ENCODE measurements at places on chromosomes 4 and X.

DNA sequence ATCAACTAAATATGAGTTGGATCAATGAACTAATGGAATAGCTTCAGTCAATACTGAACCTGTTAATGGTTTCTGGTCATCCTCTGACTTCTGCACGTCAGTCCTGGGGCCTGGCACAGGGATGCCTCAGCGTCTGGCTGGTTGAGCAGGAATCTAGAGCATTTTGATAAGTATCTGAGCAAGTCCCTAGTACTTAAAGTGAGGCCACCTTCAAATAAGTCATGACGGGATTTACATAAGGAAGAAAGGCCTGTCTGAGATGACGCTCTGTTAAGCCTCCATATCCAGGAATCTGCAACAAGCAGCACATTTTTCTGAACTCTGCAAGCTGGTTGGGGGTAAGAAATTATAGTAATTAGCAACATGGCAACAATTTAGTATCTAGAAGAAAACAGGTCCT is 83.2 kb upstream of the TBC1D9 start:
- DNase-seq = no peak

DNA sequence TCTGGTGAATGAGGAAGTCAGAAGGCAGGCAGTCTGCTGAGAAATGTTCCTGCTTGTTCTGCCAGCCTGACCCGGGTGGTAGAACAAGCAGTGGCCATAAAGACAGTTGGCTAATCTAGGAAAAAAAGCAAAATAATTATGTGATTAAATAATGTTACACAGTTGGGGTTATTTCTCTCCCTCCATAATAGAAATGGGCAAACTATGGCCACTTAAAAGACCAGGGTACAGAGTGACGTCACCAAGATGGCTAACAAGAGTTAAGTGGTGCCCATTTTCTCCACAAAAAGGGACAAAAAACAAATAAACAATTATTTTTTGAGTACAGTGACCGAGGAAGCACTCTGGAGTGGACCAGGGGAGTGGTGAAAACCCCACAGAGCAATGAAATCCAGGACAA is 16.1 kb upstream of the SPANXD start:
- DNase-seq = no peak

DNA sequence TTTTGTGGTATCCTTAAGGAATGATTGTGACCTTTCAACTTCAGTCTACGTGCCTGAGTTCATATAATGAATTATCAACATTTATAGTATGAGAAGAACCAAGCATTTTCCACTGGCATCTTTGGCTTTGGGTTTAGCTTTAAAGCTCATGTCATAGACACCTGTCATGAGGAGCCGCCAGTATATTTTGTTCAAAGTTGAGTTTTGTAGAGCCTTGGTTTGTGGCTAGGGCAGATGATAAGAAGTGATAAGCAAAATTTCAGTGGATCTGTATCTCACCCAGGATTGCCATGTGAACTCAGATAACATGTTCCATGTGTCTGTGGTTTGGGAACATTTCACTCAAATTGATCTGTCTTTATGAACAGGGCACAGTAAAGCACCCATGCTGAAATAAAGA is 873.2 kb downstream of the STPG2 start:
- DNase-seq = no peak

DNA sequence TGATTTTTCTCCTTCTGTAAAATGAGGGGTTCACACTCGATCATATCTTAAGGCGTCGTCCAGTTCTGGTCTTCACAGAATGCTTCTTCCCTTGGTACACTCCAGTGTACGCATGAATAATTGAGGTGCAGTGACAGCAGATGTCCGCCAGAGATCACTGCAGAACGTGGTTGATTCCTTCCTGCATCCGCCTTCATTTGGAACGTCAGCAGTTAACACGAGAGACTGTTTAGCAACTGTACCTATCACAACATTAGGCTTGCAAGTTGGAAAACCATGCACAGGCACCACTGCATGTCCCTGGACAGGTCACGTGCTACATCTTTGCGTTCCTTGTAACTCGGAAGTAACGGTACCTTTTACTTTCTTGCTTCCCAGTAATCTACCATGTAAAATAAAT is 66.0 kb upstream of the GEMIN8 start:
- DNase-seq = no peak

GRCh38 chr4:88963817-88964216 is 93.2 kb downstream of the FAM13A start:
- DNase-seq = no peak

GRCh38 chrX:107684956-107685385 is 56.7 kb downstream of the PRPS1 start:
- DNase-seq = no peak

GRCh38 chr4:98630737-98631454 is 27.5 kb downstream of the TSPAN5 start:
- no peak for DNase-seq

- no peak for DNase-seq
These were observed 119.9 kb downstream of the ANK2 start for GRCh38 chr4:113169368-113169767.

DNA sequence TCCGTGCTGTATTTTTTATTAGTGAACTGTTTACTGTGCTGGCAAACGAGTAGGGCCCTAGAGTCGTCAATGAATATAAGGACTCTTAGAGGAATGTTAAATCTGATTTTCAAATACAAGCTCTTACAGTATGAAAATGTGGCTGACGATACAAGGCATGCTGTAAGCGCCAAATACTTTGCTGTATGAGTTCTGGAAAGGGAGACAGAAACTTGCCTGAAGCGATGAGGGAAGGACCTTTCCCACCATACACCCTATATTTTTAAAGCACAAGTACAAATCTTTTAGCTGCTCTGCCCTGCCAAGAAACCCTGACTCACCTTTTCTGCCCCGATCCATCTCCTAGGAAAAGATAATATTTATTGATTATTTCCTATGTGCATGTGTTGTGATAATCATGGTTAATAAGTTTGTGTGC is 15.7 kb upstream of the RUFY3 start:
- no peak for DNase-seq

GRCh38 chr4:38489924-38490639 is 173.9 kb upstream of the KLF3 start:
- DNase-seq = no peak

DNA sequence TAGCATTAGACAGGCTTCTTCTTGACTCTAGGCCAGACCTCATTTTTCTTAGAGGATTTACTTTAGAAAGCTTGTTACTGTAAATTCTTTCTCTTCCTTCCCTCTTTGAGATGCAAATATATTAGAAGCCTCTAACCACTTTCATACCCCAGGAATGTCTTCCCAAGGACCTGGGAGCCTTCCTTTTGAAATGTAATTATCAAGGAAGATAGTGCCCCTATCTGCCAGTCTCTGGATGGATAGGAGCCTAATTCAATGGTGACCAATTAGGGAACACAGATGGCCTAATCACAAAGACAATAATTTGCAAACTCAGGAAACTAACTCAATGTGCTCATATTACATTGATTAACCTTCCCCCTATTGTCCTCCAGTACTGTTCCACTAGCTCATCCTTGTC is 145.6 kb upstream of the DCAF8L1 start:
- DNase-seq = no peak

- DNase-seq = no peak
These were observed 16.2 kb downstream of the SHOX start for GRCh38 chrX:646796-647195.

- no peak for DNase-seq
These were observed 290.2 kb upstream of the VCX start for GRCh38 chrX:7552760-7553159.

DNA sequence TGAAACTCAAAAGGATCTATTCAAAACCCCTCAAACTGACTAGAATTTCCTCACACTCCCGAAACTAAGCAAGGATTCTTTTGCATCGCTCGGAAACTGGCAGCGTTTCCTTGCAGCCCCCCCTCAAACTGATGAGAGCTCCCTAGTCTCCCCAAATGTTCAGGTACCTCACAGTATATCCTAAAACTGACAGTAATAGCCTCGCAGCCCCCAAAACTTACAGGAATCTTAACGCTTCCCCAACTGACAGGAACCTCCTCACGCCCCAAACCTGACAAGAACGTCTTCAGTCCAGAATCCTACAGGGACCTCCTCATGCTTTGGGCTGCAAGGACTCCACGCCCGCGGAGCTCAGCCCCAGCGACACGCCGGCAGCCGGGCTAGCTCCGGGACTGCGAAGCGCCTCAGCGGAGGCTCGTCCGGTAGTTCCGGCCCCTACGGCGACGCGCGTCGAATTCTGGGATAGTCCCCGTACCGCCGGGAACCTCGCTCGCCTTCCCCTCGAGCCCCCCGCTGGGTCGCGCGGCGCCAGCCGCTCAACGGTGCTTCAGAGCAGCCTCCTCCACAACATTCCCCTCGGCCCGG is 640 bp downstream of the PHF8 start:
- no peak for DNase-seq

GRCh38 chrX:126509923-126510322 is 42.7 kb downstream of the DCAF12L1 start:
- no peak for DNase-seq

- DNase-seq = no peak
These were observed 194.7 kb downstream of the RAB28 start for GRCh38 chr4:13289391-13289790.

DNA sequence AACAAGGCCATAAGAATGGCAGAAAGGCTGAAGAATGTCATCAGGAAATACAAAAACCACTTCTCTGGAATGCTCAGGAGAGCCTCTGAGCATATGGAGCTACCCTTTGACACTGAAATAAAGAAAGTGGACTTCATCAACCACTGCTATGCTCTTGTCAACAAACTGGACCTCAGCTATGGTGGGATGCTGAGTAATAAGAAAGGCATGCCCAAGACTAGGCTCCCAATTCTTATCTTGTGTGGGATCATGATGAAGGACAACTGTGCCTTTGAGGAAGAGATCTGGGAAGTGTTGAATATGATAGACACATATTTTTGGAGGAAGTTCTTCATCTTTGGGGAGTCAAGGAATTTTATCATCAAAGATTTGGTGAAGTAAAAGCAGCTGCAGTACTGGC is 86.9 kb upstream of the MAGEB16 start:
- no peak for DNase-seq

DNA sequence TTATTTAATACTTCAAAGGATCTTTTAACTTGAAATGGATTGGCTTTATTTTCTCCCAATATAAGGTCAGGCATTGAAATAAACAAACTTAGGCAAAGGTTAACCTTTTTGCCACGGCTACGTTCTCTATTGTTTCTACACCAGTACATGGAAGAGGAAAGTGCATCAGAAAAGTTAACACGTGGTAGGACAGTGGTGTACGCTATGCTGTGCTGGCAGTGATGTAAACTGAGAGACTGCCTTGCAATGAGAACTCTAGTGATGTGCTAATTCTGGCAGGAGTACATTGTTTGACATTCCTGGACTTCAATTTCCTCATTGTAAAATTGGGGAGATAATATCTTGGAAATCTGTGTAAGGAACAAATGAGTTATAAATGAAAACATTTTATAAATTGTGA is 208.2 kb downstream of the TMA16 start:
- no peak for DNase-seq

- no peak for DNase-seq
These were observed 14.2 kb downstream of the FTHL17 start for GRCh38 chrX:31057691-31058090.

DNA sequence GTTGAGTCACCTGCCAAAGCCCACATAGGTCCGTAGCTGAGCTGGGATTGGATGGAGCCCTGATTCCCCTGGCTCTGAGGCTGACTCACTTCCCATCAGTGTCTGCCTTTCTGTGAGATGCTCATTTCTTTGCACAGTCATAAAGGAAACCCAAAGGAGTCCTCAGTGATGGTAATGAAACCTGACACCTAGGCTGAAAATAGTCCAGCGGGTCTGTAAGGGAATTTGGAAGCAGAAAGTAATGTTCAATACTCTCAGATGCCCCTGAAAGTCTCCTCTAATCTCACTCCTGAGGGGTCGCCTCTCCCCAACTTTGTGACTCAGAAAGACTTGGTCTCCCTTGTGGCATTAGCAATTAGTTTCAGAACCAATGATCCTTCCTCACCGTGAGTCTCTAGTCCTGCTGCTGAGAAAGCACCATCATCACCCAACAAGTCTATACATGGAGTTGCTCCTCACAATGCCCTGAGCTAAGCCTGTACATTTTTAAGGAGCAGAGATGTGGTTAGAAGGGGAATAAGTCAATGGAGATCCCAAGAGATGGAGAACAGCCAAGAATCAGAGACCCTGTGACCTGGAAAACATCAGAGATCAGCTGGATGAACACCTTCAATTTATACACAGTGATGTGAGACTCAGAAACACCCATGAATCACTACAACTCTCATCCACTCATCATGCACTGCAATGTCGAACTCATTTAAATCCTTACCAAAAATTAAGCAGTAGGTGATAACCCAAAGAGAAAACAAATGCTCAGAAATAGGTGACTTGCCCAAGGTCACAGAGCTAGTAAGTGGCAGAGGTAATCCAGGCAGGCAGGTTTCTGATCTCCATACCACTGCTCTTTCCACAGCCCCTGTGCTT is 219.0 kb upstream of the CPEB2 start:
- no peak for DNase-seq

DNA sequence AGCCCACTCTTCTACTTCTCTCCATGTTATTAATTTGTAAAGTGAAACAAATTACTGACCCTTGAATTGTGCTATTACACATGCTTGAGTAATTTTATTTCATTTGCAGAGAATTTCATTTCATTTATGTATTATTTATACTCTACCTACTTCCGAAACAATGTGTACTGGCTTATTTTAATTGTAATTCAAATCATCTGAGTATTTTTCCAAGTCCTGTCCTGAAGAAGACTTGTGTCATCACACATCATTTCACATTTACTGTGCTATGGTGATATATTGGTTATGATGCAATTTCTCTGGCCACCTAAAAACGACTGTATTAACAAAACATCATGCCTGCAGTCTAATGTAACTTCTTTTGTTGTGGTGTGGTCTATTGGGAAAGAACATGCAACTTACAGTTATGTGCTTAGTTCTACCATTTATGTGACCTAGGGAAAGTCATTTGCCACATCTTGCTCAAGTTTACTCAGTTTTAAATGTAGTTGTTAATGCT is 384.5 kb downstream of the RPA4 start:
- DNase-seq = no peak

- no peak for DNase-seq
These were observed 12.5 kb upstream of the BRS3 start for GRCh38 chrX:136475236-136475635.

DNA sequence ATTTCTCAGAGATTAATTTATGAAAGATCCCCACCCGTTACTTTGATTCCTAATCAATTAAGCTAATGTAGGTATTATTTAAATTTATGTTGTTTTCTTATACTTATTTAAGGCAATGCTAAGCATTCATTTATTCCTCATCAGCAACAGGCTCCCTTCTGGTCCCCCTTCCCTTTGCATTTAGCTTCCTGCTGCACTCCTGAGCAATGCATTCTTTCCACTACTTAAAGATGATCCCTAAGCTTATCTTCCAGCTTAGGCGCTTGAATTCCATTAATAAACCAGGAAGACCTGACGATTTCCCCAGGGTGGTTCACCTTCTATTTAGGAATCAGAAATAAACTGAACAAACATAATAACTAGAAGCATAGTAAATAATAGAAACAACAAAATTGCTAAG is 1003.1 kb downstream of the FSTL5 start:
- no peak for DNase-seq

DNA sequence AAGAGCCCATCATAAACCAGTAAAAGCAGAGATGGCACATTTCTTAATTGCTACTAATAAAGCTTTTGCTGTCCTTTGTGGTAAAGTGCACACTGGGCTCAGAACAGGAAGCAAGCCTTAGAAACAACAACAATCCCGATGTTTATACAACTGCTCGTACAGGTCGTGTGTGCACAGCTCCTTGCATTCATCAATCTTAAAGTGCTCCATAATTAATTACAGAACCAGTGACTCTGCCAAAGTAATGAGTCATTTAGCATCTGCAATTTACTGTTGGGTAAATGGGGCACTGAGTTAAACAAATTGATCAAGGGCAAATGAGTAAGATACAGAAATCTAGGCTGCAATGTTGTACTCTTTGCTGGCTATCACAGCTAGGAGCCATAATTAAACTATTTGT is 61.3 kb upstream of the TXK start:
- no peak for DNase-seq

Measured in stimulated activated CD8-positive, alpha-beta memory T cell treated with anti-CD3 and anti-CD28 coated beads, Interleukin-15, amount 100 ng/mL, for 4 hours (primary cell).